Hindlimb muscle (tissue), 1 donor: ENCODE measurements at places on chromosomes 3 and 15. TPM values are rescaled to one million over a fixed set of nuclear protein-coding genes. Genes with fewer than 3 reads are reported as not detected.

DNA sequence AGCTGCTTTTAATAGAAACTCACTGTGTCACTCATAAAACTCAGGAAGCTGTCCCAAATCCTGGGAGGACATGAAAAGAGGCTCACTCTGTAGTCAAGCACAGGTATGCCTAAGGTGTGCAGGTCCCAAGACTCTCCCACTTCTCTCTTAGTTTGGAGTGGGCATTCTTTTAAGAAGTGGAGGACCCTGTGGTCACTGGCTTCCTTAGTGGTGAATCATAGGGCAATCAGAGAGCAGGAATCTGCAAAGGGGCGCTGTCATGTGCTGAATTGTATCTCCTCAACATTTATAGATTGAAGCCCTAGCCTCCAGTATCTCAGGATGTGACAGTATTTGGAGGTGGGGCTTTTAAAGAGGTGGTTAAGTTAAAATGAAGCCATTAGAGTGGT lies 47.2 kb upstream of the ZBTB38 start:
- DNase-seq = no peak

GRCh38 chr3:39064646-39065045 lies 12.8 kb downstream of the WDR48 start:
- DNase-seq = no peak

DNA sequence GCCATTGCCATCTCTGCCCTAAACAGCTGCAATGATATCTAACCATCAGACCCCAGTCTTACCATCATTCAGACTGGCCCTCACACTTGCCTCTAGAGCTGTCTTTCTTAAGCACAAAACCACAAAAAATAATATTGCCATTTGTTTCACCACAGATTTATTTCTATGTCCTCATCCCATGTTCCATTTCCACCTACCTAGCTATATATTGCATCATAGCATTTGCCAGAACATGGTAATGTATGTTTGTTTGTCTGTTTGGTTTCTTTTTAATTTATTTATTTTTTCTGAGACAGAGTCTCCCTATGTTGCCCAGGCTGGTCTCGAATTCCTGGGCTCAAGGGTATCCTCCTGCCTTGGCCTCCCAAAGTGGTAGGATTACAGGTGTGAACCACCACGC lies 18.5 kb upstream of the TUSC7 start:
- no peak for DNase-seq

DNA sequence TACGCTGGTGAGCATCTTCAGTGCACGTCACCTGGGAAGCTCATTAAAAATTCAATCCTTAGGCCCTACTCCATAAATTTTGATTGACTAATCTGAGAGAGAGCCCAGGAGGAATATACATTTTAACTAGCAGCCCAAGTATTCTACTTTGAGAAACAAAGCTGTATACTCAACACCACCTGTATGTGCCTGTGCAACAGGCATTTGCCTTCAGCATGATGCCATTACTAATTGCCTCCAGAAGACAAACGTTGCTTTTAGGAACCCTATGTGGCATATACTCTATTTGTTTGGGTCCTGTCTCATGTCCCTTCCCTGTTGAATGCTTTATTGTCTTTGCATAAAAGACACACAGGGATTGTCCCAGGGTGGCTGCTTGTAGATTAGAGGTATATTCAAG lies 7.7 kb downstream of the ASTE1 start:
- DNase-seq = no peak

DNA sequence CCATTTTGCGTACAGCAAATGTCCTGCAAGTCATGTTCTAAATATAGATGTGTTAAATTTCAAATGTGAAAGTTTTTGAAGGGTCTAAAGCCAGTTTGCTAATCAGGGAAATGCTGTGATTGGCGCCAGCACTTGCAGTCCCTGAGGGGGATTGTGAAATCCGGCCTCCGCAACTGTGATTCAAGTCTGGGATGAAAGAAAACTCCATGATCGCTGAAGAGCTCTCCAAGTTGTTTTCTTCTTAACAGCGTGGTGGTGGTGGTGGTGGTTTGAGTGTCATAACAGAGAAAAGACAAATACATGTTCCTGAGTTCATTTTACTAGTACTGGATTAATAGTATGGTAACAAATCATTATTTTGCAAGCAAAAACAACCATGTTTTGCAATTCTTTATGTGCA lies 51.8 kb downstream of the MITF start:
- DNase-seq = no peak

DNA sequence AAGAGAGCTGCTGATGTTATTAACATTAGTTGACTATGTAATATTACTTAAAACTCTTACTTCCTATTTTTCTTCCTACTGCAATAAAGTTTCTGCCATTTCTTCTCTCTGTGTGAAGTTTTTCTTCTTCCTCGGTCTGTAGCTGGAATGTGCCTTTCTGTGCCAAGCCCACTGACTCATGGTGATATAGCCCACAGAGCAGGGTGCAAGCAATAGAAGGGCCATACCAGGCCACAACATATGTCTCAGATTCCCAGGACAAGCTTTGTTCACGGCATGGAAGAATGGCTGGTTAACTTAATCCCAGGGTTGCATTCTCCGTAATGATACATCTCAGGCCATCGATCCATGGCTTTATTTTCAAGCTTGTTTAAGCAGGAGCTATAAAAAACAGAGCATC lies 815.3 kb downstream of the TUSC7 start:
- no peak for DNase-seq

GRCh38 chr3:16033889-16034687 lies 140.4 kb upstream of the GALNT15 start:
- no peak for DNase-seq

DNA sequence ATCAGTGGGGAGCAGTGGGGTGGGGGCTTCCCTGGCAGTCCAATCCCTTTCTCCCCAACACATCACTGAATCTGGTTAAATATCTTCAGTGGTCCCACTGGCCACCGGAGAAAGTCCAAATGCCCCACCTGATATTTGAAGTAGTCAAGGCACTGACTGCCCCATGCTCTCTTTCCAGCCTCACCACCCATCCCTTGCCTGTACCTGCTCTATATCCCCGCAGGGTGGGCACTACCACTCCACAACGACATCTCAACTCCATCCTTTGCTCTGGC lies 101.7 kb downstream of the DAPK2 start:
- no peak for DNase-seq

SUSD5 gene
- 1.2 TPM for polyA plus RNA-seq

CD96 gene
- polyA plus RNA-seq = 0.23 TPM

SNAP23 gene
- polyA plus RNA-seq = 55.9 TPM

ISLR gene
- 152 TPM for polyA plus RNA-seq

CHRNA7 gene
- 1.6 TPM for polyA plus RNA-seq
